ENCODE measurements at places on chromosomes 4 and X.

- no peak for DNase-seq
Measured at GRCh38 chr4:8854931-8855330, 16.7 kb downstream of the HMX1 start.

- no peak for DNase-seq
Measured at GRCh38 chrX:68735266-68735665, 87.8 kb downstream of the STARD8 start.

GRCh38 chr4:164011791-164012190, 517.3 kb downstream of the TMA16 start:
- no peak for DNase-seq

DNA sequence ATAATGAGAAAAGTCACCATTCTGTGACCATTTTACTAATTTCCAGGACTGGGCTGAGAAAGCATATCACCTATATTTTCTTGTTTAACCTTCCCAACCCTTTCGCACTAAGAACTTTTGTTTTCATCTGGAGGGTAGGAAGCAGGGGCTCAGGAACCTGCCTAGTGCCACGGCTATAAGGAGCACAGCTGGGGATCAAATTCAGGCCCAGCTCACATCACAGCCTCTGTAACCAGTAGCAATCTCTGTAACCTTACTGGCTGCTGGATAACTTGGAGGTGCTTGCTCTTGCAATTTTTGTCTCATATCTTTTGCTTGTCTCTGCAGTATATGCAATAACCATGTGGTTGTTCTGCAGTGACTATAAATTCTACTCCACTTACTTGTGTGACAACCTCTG, 76.7 kb upstream of the PLAC1 start:
- DNase-seq = no peak

- DNase-seq = no peak
Measured at GRCh38 chr4:170705907-170706306, 616.2 kb upstream of the AADAT start.

DNA sequence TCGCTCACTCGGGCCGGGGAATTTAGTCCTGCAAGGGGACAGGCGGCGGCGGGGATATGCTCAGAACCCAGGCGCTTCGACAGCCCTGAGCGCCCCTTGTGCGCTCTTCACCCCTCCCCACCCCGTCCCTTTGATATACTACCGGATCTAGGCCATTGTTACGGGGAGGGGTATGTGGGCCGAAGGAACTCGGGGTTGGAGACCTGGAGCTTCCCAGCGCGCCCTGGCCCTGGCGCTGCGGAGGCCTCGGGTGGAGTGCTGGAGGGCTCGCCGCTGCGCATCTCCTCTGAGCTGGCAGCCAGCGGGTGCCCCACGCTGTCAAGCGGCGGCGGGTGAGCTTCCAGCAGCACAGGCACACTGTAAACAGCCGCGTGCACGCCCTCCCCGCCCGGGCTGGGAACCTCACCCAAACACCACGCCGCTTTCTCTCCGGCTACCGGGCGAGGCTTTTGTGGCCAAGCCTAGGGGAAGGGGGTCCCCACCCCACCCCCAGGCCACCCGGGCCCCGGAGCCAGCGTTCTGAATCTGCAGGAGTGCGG, 54.5 kb upstream of the BCOR start:
- DNase-seq = no peak

- no peak for DNase-seq
Measured at GRCh38 chr4:176102414-176103063, 36.9 kb downstream of the WDR17 start.

DNA sequence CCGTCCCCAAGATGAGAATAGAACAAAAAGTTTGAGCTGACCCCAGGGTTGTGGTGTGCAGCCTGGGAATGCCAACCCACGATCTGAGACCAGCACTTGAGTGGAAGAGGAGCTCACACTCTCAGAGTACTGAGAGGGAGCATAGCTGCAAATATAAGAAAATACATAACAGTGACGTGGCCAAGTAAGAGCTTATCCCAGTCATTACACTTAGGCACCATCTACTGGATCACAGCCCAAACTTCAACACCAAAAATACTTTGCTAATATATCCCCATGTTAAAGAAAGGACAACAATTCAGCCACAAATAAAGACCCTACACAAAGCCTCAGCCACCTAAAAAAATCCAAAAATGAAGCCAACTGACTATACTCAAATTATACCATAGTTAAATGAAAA, 33.3 kb upstream of the CXCL6 start:
- no peak for DNase-seq

- no peak for DNase-seq
Measured at GRCh38 chrX:111035991-111036390, 60.0 kb upstream of the PAK3 start.

DNA sequence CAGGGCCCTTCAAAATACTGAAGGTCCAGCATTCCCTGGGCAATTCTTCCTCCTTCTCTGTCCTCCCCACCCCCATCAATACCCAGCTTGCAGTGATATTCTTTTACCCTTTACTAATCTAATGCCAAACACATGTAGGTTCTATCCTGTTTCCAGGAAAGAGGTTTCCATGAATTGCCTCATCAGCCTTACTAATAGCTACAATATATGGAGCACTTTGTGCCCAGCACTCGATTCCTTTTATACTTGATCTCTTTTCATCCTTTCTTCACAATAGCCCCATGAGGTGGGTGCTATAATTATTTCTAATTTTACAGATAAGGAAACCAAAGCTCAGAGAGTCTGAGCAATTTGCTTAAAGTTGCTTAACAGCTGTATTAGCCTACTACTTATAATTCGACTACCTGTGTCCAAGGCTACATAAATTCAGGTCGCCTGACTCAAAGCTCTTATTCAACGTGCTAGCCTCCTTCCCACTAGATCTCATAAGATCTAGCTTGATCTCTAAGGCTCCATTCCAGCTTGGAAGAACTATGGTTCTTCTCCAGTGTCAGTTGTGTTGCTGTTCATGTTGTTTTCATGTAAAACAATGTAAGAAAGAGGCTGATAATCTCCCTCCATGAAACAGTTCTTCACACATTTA, 229.6 kb upstream of the PGRMC2 start:
- DNase-seq = no peak

- no peak for DNase-seq
Measured at GRCh38 chr4:159765382-159765781, 662.5 kb downstream of the RAPGEF2 start.

DNA sequence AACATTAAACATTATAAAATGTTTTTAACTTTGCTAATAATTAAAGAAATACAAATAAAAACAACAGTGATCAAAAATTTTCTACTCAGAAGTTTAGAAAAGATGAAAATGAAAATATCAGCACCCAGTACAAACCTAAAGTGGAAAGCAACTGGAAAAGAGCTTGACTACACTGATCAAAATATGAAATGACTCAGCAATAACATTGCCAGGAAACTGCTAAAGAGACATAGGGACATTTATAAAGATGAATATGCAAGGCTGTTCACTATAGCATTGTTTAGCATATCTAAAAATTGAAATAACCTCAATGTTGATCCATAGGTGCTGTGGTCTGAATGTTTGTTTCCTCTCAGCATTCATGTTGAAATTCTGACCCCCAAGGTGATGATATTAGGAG, 88.5 kb upstream of the NOCT start:
- DNase-seq = no peak

- no peak for DNase-seq
Measured at GRCh38 chrX:130267956-130268448, 697 bp downstream of the ZNF280C start.

DNA sequence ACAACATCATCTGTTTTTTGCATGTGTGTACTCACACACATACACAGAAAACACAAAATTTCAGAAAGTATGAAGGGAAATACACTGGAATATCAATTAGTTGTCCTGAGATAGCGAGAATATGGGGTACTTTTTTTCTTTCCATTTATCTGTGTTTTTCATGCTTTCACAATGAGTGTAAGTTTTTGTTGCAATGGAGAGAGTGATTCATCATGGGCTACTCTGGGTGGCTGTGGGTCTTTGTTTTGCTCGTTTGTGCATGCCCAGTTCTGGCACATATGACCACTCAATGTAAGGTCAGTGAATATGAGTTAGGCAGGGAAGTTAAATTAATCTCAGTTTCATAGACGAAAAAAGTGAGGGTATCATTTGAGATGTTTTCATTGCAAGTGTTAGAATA, 26.9 kb downstream of the XK start:
- peak; percentile 8 for DNase-seq

- no peak for DNase-seq
Measured at GRCh38 chr4:960140-960635, 13.2 kb downstream of the DGKQ start.

- DNase-seq = no peak
Measured at GRCh38 chr4:87141428-87141827, 79.0 kb downstream of the KLHL8 start.

DNA sequence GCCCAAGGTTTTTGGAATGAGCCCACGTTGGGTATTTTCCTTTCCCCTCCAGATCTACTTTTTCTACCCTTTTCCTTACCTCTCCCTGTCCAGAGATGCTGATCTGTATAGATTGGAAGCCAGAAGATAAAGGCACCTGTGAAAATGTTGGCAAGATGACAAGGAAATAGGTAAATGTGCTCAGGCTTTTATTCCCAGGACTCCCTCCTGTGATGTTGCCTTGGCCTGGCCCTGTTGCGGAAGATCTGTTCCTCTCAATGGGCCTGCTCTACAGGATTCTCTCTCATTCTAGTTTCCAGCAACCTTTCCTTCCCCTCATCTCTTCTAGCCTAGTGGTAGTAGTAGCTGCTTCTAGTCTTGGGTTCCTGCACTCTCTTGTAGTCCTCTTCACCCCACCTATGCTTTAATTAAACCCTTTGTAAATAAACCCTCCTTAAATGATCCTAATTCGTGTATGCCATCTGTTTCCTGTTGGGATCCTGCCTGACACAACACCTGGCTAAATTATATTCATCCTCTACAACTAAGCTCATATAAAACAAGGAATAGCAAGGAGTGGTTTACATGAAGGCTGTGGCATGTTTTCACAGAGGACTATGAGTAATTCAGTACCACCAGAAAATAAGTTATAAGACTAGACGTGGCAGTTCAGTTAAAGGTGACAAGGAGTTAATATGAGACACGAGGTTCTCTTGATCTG, 95.7 kb upstream of the MAOA start:
- DNase-seq = no peak

GRCh38 chrX:15398874-15399273, 14.7 kb upstream of the VEGFD start:
- no peak for DNase-seq

DNA sequence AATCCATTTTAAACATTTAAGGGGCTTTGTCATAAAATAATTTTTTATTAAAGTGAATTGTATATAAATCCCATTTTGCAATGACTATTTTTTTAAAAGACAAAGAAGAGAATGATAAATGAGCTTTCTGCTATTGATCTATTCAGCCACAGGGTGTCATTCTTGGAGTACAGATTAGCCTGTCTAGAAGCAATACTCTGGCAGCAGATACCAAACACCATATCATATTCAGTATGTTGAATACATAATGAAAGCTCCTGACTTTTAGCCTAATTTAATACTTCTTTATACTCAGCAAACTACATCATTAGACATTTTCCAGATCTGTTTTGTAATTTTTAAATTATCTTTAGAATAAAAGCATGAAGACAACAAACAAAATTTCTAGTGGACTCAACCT, 496.3 kb downstream of the PDGFC start:
- DNase-seq = peak; percentile 51

DNA sequence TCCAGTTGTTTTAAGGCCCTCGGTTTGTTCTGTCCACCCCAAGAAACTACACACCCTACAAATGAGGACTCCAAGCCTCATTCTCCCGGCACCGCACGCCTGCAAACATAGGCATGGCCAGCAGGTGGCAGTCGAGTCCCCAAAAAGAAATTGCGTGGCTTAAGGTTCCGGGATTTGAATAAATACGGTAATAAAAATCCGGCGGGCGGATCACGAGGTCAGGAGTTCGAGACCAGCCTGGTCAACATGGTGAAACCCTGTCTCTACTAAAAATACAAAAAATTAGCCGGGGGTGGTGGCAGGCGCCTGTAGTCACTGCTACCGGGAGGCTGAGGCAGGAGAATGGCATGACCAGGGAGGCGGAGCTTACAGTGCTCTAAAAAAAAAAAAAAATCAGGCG, 21.8 kb upstream of the CSF2RA start:
- peak; percentile 91 for DNase-seq

GRCh38 chr4:683982-684622, 4.8 kb downstream of the SLC49A3 start:
- DNase-seq = no peak

GRCh38 chrX:140507982-140508305, 3.1 kb upstream of the SOX3 start:
- no peak for DNase-seq

DNA sequence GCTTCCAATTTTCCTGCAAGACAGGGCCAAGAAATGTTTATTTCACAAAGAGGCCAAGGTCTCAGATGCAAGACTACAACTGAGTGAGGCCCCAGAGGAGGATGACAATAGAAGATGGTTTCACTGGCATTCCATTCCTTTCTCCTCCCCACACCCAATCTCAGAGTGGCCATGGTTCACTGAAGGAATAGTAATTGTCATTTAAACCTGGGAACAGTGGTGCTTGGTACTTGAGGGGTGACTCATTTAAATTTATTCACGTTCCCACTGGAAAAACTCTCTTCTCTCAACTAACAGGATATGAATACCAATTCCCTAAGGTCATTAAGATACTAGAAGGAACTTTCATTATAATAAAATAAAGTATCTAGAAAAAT, 35.3 kb upstream of the CXCL8 start:
- no peak for DNase-seq

DNA sequence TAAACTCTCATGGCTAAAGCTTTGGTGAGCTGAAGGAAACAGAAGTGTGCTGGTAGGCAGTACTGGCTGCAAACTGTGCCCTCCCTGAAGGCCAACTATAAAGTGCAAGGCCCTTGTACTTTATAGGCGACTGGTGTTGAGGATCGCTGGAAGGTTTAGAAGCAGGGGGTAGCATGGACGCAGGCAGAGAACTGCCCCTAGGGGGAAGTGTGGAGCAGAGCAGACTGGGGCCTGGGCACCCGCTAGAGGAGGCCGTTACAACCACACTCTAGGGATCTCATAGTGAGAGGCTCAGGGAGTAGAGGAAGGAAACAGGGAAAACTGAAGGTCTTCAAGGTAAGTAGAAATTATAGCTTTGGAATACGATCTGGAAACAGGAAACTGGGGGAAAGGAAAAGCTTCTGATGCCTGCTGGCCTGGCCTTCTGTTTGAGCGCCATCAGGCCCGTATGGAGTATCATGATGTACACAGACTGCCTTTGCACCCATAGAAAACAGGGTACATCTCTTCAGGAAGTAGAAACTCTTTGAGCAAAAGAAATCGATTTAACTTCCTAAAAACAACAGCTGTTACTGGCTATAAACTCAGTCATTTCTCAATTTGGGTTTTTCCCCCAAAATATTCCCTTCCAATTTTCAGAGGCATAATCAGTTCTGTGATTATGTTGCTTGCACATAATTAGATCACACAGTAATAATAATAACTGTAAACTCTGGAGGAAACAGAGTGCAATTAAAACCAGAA, 23.9 kb upstream of the TMSB4X start:
- no peak for DNase-seq

GRCh38 chrX:41184312-41184711, 99.1 kb downstream of the USP9X start:
- DNase-seq = no peak

GRCh38 chr4:77783895-77784294, 35.3 kb downstream of the CNOT6L start:
- DNase-seq = no peak

GRCh38 chr4:74667944-74668343, 126.4 kb downstream of the BTC start:
- no peak for DNase-seq

GRCh38 chrX:154097003-154097588, 421 bp downstream of the MECP2 start:
- DNase-seq = no peak

GRCh38 chr4:165204462-165204830, 2.9 kb upstream of the KLHL2 start:
- no peak for DNase-seq

Data from trophoblast cell (in vitro differentiated cells and primary cell).